Stimulated activated CD4-positive, alpha-beta T cell treated with anti-CD3 and anti-CD28 coated beads, Interleukin-1b, Interleukin-23, amount 100 ng/mL, for 1 hour (primary cell): ENCODE measurements at places on chromosomes 4 and X.

GRCh38 chrX:103734125-103734760 lies 23.5 kb downstream of the TMEM31 start:
- DNase-seq: no peak

DNA sequence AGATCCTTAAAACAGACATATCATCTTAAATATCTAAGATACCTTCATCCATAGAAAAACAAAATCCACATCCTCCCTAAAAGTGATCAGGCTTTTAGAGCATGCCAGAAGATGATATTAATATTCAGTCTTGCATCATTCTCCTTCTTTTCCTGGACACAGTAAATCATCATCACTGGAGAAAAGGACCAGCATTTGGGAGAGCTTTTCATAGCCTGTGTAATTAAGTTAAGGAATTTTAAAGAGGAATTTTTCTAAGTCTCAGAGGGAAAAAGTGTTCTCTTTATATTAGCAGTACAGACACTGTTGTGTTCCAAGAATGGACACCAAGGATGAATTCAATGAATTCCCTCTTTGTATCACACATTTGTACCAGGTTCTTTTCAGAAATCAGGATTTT lies 696 bp downstream of the SCRG1 start:
- DNase-seq: no peak

DNA sequence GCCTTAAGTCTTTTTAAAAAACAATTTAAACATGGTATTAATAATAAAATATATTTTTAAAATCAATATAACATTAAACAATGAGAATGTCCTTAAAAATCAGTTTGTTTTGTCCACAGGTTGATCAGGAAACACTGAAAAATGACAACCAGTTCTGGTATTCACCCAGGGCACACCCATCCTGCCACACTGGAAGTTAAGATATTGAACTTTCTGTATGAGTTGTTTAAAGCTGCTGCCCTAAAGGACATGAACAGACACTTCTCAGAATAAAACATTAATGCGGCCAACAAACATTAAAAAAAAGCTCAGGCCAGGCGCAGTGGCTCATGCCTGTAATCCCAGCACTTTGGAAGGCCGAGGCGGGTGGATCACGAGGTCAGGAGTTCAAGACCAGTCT lies 15.0 kb upstream of the HOPX start:
- no peak for DNase-seq

DNA sequence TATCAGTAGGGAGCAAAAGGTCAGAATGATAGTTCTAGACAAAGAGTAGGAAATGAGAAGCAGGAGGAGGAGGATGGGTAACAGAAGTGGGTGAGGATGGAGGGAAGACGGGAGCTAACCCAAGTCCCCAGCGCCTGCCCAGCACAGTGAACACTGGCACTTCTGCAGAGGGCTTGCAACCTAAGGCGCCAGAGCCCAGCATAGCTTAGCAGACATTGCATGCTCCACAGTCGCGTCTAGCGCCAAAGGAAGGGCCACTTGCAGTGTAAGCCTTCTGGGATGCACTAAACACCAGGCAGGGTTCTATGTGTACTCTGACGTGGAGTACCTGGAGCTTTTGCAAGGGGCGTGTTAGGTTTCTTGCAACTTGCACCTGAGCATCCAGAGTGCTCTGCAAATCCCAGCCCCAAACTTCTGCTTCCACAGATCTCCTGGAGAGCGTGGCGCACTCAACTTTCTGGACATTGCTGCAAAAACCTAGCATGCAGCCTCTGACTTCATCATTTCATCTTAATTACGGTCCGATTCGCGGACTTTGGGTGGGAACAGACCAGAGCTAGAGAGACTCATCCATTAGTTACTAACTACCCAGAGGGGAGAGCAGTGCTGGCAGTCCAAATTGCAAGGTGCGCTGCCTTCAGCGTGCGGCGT lies 46.5 kb upstream of the NKAP start:
- no peak for DNase-seq

GRCh38 chr4:11635342-11635741 lies 206.6 kb upstream of the HS3ST1 start:
- DNase-seq: no peak

- no peak for DNase-seq
Measured at GRCh38 chrX:154300816-154301215, 5.2 kb downstream of the TKTL1 start.

DNA sequence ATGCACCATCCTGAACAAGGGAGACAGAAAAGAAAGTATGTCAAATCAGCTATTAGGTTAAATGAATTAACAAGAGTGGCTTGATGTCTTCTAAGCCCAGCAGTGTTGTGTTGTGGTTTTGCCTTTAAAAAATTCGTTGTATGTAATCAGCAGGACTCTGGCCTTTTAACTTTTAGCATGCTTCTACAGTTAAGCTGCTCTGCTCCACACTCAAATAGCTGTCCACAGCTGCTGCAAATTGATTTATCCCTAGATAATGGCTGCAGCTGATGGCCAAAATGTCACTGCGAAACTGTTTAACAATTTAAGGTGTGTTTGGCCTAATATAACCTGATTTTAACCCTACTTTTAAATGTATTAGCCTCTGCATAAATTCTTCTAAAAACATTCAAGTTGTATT lies 85.8 kb downstream of the CXXC4 start:
- no peak for DNase-seq

DNA sequence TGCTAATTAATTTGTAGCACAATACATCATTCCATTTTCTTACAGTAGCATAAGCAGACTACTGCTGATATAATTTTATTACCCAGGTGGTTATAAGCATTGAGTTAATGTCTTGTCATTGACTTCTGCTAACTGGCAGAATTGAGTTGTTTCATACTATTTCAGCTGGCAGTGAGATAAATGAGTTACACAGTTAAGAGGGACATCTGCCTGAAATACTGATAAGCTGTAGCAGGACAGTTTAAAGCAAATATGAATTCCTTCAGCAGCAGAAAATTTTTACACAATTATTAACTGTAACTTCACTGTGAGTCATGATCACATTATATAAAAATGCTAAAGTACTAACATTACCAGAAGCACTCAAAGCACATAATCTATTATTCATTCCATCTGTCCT lies 326.8 kb downstream of the INPP4B start:
- DNase-seq: no peak

GRCh38 chr4:166822386-166822785 lies 411.9 kb downstream of the SPOCK3 start:
- no peak for DNase-seq

DNA sequence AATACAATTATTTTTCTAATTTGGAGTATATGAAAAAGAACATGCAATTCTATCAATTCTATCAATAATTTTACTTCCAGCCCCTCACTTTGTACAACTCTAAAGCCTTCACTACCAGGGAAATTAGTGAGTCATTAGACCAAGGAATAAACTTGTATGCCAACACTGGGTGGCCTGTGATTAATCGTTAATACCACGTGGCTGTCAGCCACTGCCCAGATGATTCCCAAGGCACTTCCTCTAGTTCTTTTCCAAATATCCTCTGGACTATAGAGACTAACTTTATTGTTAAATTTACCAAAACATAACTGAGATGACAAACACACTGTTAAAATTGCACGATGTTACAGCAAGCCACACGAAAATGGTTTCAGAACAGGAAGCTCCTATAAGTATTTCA lies 45.7 kb downstream of the MID1 start:
- DNase-seq: no peak

DNA sequence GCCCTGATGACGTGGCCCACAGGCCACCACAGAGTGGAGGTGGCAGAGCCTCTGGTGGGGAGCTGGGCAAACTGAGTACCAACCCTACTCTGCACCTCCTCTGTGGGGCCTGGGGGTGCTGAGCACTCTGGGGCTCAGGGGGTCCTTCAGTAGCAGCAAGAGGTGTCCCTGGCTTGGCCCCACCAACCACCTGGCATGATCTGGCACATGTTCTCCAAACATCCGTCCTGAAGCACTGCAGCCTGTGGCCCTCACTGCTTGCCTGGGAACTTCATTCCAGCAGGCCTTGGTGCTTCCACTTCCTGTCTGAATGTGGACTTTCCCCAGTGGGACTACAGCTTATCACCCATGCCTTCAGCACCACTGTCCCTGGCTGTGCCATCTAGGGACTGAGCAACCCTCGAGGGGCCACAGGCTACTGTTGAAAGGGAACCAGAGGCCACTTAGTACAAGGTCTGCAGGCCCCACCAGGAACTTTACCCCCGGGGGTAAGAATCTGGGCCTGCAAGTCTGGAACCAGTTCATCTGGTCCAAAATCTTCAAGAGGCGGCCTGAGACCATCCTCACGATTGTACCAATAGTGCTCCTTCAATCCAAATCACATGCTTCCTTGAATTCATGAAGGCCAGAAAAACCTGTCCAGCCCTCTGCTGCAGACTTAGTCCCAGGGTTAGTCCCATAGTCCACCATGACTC lies 13.2 kb downstream of the TNIP2 start:
- DNase-seq: no peak

- no peak for DNase-seq
Measured at GRCh38 chr4:41428601-41429279, 109.2 kb upstream of the LIMCH1 start.

DNA sequence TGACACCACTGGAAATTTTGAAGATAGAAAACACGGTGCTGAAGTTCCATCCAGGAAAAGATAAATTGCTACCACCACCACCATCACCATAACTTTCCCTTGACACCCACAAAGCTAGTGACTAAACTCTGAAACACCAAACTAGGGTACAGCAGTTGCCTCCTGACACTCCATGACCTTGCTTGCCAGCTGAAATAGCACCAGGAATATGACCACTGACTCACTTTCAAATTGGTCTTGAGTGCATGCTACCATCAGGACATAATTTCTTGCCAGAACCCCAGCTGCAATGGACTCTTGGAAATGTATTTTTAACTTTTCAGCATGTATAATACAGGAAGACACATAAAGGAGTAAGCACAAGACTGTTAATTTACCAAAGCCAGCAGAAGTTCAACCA lies 283.3 kb downstream of the CENPC start:
- no peak for DNase-seq

- DNase-seq: no peak
Measured at GRCh38 chr4:173159791-173160190, 8.8 kb upstream of the GALNT7 start.

GRCh38 chr4:40827758-40828157 lies 78.0 kb downstream of the NSUN7 start:
- DNase-seq: no peak

GRCh38 chrX:8663325-8663724 lies 68.6 kb downstream of the ANOS1 start:
- DNase-seq: no peak

DNA sequence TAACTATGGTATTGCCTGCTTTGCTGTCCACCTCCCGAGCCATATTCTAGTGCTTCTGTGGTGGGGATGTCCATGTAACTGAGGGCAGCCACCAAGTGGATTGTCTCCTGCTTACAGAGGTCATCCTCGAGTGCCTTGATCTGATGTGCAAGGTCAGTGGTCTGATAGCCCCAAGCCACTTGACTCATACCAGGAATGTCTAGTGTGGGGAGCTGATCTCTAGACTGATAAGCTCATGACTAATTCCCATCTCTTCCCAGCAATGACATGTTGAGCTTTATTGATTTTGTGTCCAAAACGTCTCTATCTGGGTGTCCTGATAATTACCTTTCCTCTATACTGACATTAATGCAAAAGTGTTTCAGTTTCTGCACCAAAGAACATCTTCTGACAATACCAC lies 168.4 kb upstream of the WDR1 start:
- no peak for DNase-seq

DNA sequence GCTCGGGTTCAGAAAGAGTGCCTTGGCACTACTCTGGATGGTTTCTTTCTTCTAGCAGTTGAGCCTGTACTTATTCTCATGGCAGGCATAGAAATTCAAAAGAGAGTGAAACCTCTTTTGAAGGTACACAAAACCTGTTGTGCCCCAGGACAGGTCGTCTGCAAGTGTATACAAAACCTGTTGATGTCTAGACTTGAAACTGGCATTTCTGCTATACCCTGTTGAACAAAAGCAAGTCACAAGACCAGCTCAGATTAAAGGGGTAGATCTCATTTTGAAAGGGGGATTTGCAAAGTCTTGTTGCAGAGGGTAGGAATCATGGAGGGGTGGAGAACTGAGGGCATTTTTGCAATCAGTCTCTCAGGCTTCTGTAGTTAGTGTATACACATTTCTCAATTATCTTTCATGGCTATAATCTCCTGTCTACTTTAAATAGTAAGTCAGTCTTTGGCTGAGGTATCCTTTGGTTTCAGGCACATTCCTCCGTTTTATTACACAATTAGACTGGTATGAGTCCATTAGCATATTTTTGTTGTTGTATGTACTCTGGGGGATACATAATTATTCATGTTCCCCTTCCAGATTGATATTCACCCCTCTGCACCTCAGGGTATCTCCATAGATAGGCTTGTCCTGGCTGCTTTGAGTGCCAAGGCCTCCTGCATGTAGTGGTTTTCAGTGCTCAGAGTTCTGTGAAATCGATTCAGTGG lies 251.4 kb downstream of the DTHD1 start:
- DNase-seq: no peak

- no peak for DNase-seq
Measured at GRCh38 chr4:149493492-149493891, 322.2 kb downstream of the IQCM start.

DNA sequence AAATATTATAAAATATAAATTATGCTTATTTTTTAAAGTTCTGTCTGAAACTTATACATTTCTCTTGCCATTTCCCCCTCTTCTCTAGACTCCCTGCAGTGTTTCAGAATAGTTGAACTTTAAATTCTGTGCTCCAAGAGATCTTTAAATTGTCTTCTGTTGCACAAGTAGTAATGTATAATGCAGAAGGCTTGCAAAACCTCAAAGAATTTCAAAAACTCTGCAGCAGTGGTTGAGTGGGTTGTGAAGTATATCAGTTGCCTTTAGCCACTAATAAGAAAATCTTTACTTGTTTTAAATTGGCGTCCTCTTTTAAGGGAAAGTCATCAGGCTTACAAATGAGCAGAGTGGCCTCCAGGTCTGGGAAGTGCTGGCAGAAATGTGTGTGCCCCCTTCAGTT lies 1153.3 kb upstream of the PABPC4L start:
- no peak for DNase-seq

- no peak for DNase-seq
Measured at GRCh38 chr4:164748375-164748774, 5.6 kb upstream of the SMIM31 start.

- DNase-seq: no peak
Measured at GRCh38 chr4:5050520-5051277, 581 bp upstream of the STK32B start.

GRCh38 chr4:69563424-69563823 lies 67.7 kb upstream of the UGT2B4 start:
- no peak for DNase-seq

GRCh38 chrX:97692575-97692974 lies 808.9 kb downstream of the RPA4 start:
- no peak for DNase-seq

GRCh38 chr4:107665001-107665400 lies 55.0 kb downstream of the PAPSS1 start:
- no peak for DNase-seq

DNA sequence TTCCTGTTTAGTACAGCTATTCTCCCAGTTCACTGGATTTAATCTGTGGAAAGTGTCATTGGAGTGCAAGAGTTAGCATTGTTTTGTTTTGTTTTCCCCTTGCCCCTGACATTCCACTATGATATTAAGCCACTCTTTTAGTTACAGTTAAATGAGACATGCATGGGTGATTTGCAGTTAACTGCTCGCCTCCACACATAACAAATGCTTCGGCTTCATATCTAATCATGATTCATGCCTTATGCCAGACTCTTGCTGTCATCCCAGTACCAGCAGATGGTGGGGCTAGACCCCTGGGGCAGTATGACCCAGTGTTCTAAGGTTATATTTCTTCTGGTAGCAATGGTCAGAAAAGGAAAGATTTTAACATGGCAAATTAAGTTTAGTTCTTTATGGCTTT lies 80.1 kb downstream of the RAP1GDS1 start:
- no peak for DNase-seq
